Astrocyte of the cerebellum (primary cell): ENCODE measurements at places on chromosomes 2 and 18.

- DNase-seq = no peak
These were observed 237.0 kb upstream of the CDH20 start for GRCh38 chr18:61096226-61096625.

- DNase-seq = no peak
These were observed 269.4 kb upstream of the RAB6C start for GRCh38 chr2:129709956-129710598.

- no peak for DNase-seq
These were observed 42.2 kb upstream of the TBR1 start for GRCh38 chr2:161373942-161374341.

GRCh38 chr2:84457686-84458085 is 1.4 kb downstream of the SUCLG1 start:
- no peak for DNase-seq
